G401 (cell line): ENCODE measurements at places on chromosomes 13 and 19.

- DNase-seq: no peak
Measured at GRCh38 chr19:9877780-9878510, 42.8 kb downstream of the PIN1 start.

- no peak for DNase-seq
Measured at GRCh38 chr19:5040544-5041167, 71.7 kb downstream of the KDM4B start.

GRCh38 chr19:49019242-49019932 is 2.5 kb upstream of the LHB start:
- no peak for DNase-seq

DNA sequence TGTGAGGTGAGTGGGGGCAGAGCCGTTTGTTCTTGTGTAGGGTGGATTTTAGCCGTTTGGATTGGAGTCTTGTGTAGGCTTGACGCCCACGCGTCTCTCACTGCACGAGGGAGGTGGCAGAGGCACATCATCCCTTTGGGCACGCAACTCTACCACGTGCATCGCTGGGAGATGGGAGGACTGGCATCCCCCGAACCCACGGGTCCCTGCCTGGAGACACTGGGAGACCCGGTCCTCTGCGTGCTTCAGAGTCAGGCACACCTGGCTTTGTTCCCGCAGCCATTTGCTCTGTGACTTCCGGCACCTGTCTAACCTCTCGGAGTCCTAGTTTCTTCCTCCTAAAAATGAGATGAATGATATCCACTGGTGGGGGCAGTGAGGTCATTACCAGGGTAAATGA is 6.4 kb downstream of the ARHGEF7 start:
- no peak for DNase-seq

DNA sequence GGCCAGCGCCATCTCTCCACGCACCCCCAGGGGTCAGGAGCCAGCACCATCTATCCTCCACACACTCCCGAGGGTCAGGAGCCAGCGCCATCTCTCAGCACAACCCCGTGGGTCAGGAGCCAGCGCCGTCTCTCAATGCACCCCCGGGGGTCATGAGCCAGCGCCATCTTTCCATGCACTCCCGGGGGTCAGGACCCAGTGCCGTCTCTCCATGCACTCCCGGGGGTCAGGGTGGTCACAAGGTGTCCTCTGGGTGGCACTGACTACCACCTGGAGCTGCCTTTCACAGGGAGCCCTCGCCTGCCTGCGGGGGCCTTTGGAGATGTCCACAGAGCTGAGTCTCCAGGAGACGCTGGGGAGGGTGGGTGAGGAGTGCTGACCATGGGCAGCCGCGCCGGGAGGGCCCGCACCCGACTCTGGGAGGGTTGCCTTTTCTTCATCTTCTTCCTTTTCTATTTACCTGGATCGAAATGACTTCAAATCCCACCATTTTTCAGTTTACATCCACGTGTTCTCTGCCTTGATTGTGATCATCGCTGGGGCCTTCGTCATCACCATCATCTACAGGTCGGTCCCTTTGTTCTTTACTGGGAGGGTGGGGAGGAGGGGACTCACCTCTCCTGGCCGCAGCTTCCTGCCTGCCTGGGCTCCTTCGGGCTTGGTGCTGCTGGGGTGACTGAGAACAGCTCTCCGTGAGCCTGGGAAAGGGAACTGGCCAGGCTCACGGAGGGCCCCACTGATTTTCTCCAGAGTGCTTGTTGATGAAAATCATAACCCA is 19.1 kb downstream of the TEX29 start:
- DNase-seq: no peak

DNA sequence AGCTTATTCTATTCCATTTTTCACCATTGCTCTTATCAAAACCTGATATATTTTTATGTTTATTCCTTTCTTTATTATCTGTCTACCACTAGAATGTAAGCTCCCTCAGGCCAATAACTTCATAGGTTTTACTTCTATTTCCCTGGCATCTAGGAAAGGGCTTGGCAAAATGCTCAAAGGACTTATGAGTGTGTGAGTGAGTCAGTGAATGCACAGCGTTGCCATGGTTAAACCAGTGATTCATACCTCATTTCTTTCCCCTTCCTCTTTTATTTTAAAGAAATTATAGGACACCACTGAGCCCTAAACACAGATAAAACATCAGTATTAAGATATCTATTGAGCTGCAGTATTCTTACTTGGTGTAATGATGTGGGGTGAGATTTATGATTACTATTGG is 162.1 kb downstream of the GPC6 start:
- DNase-seq: no peak

GRCh38 chr19:38769635-38770211 is 3.6 kb downstream of the LGALS7 start:
- DNase-seq: no peak
